ENCODE measurements at places on chromosomes 5 and 9. TPM values are rescaled to one million over a fixed set of nuclear protein-coding genes. Genes with fewer than 3 reads are reported as not detected.

Gene SLC6A19
- not detected for total RNA-seq

Gene ANKRD18B
- not detected for total RNA-seq

Gene NPR3
- 10.6 TPM for total RNA-seq

Gene RLN2
- not detected for total RNA-seq

Gene SPATA31A3
- total RNA-seq = not detected
